ENCODE measurements at places on chromosomes 16 and 17.

DNA sequence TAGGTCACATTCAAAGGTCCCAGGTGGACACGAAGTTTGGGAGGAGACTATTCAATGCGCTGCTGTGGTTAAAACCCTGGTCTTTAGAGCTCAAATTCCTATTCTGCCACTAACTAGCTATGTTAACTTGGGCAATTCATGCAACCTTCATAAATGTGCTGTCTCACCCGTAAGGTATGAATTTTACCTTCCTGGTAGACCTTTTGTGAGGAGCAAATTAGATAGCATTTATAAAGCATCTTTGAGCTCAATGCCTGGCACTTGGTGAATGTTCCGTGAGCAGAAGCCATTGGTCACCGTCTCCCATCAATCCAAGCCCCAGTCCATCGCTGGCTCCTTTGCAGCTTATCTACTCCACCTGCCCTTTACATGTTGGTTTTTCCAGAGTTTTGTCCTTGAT, 16.6 kb downstream of the CHD9NB start:
- DNase-seq, result no peak

GRCh38 chr17:8375738-8376259, 705 bp downstream of the KRABD2 start:
- no peak for DNase-seq

- no peak for DNase-seq
These were observed 112.1 kb downstream of the UTP18 start for GRCh38 chr17:51372345-51373004.

GRCh38 chr17:29148257-29148789, 31.9 kb downstream of the MYO18A start:
- DNase-seq, result no peak

DNA sequence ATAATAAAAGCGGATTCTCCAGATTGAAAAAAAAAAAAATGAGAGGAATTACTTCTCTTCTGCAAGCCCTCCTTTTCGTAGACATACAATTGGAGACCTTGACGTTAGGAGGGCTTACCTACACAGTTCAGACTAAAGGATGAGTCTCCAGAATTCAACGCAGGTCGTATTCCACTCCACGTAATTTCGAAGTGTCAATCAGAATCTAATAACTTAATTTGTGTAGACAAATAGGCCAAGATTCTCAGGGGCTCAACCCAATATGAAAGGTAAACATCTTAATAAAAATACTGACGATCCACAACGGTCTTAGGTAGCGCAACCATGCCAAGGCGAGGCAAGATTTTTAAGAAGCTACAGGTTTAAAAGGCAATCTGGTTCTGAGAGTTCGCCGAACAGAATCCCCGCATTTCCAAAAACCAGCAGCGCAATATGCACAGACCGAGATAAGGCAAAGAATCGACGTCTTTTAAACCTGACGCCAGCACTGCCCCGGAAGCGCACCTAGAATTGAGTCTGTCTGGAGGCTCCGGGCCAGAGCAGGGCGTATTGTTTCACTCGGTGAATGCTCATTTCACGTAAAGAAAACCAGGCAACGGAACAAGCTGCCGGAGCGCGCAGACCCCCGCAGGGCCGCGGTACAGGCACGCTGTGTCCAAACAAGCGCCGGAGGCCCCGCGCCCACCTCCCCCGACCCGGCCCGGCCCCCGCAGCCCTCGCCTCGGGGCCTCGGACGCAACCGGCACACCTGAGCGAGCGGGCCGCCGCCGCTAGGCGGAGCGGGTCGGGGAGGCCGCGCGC, 623 bp downstream of the MBTPS1 start:
- no peak for DNase-seq

- DNase-seq, result no peak
These were observed 12.8 kb upstream of the CHMP6 start for GRCh38 chr17:80978499-80979497.

DNA sequence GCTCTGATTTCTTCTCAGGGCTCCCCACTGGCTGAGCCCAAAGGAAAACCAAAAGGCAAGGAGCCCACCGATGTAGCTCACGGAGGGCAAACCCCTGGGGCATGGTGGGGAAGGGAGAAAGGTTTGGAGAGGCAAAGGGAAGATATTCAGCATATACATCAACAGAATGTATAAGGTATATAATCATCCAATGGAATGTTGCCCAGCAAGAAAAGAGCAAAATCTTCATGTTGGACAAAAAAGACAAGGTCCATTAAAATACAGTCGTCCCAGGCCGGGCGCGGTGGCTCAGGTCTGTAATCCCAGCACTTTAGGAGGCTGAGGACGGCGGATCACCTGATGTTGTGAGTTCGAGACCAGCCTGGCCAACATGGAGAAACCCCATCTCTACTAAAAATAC, 1.6 kb downstream of the CPPED1 start:
- no peak for DNase-seq

Data from activated CD4-positive, CD25-positive, alpha-beta regulatory T cell treated with anti-CD3 and anti-CD28 coated beads, Interleukin-2, amount 50 U/mL, for 72 hours (primary cell).